ENCODE measurements at places on chromosomes 1 and 21. TPM values are rescaled to one million over a fixed set of nuclear protein-coding genes. Genes with fewer than 3 reads are reported as not detected.

GRCh38 chr1:169484683-169485430 is 887 bp downstream of the SLC19A2 start:
- peak; percentile 31 for DNase-seq

Gene PIK3R3
- 51.4 TPM for total RNA-seq

Gene RBP7
- total RNA-seq, result 46.4 TPM

DNA sequence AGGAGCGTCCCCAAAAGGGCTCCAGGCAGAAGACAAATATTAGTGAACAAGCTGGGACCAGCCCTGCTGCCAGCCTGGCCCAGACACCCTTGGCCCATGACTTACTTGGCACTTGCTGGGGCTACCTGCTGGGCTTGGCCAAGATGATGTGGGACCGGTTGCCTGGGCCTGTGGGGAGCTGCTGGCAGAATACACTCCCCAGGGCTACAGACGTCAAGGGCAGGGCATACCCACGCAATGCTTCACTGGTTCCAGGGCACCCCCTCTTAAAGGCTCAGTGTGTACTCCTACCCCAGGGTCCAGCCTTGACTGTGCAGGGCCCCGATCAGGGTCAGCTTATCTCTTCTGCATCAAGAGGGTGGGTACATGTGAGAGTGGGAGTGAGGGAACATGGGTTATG is 106.5 kb upstream of the SLC2A1 start:
- no peak for DNase-seq

- DNase-seq, result no peak
Measured at GRCh38 chr21:26795866-26796329, 49.3 kb downstream of the ADAMTS1 start.

DNA sequence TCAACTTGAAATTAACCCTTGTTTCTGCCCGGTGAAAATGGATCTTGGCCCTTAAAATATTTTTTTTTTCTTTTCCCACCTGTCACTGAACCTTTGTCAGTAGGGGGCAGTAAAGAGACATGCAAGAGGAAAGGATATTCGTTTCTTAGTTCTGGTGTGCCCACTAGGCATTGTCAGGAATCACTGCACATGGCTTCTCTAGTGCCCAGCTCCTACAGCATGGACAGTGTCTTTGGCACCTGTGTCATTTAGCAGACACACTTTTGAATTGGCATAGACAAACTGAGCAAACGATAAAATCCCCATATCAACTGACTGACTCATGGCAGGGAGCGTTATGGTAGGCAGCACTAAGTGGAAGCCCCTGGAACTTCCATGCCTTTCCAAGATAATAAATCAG is 1048.1 kb downstream of the BRINP3 start:
- no peak for DNase-seq

- no peak for DNase-seq
Measured at GRCh38 chr1:25993197-25993951, 4.5 kb downstream of the PAFAH2 start.

- DNase-seq, result no peak
Measured at GRCh38 chr1:91075233-91076135, 53.6 kb upstream of the ZNF644 start.

DNA sequence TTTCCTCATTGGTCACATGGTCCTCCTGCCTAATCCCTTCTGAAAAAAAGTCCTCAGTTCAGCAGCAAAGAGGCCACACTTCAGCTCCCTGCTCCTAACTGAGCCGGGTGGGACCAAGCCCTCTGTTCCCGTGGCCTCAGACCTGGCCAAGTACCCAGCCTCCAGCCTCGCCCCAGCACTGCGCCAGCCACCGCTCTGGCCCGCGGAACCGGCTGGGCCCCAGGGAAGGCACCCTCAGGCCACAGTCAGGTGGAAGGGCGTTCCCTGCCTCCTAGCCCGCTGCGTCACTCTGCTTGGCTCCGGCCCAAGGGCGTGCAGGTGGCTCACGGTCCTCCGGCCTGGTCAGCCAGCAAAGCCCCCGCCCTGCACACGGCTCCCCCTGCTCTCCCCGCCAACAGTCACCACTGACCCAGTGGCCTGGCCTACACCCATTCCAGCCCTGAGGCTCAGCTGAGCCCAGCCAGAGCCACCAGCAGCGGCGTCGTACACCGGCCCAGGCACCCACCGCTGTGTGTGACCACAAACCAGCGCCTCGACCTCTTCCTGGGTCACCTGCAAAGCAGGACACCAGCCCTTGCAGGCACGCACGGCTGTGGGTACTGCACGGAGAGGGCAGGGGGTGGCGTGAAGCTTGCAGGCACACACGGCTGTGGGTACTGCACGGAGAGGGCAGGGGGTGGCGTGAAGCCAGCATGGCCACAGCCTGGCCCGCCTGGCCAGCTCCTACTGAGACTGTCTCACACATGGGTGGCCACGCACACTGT is 19.4 kb downstream of the NADK start:
- peak; percentile 51 for DNase-seq

DNA sequence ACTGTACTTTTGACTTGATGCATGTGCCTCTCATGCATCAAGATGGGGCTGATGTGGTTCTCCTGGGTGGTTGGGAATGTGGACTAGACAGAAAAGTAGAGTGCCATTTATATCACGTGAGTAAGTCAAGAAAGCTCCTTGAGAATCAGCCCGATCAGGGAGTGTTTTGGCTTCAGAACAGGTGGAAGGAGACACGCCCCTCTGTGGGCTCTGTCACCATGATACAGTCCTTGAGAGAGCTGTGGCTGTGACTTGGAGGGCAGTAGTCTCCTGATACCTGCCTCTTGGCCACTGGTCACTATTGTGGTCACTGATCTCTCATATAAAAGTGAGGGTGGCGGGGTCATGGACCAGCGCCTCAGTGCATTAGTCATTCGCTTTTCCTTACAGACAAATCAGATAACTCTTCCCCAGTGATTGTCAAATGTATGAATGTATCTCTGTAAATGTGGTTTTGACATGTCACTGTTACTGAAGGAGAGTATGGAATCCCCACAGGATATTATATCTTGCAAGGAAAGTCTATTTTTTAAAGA is 8.9 kb upstream of the C4BPB start:
- DNase-seq, result no peak

GRCh38 chr1:207034208-207034607 is 1.7 kb upstream of the C1orf116 start:
- DNase-seq, result no peak

GRCh38 chr21:36613059-36613458 is 85.9 kb upstream of the SIM2 start:
- DNase-seq, result no peak

DNA sequence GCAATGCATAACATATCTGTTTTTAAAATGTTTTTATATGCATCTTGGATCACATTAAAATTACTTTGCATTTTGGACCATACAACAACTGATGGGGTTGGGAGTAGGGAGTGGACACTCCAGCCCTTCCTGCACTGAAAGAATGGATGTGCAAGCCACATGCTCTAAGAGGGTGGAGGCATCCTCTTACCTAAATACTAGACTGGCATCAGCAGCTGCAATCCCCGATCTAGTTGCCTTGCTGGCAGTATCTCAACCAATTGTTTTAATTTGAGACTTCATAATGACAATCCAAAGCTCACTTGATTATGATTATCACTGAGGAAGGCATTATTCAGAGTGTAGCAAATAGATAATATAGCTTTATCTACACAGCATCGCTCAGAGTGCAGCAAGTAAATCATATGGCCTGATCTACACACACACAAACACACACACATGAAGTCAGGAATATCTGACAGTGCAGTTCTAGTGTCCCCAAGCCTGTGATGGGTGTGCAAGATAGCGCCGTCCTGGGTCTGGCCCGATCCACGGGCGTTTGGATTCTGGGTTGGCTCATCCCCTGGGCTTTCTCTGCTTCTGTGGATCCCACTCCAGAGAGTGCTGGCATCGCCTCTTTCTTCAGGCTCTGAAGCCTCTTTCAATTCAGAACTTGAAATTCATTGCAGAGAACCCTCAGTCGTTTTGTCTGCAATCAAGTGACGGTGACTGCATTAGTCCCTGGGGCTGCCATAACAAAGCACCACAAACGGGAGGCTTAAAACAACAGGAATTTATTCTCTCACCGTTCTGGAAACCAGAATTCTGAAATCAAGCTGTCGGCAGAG is 181.3 kb downstream of the ETS2 start:
- DNase-seq, result no peak

DNA sequence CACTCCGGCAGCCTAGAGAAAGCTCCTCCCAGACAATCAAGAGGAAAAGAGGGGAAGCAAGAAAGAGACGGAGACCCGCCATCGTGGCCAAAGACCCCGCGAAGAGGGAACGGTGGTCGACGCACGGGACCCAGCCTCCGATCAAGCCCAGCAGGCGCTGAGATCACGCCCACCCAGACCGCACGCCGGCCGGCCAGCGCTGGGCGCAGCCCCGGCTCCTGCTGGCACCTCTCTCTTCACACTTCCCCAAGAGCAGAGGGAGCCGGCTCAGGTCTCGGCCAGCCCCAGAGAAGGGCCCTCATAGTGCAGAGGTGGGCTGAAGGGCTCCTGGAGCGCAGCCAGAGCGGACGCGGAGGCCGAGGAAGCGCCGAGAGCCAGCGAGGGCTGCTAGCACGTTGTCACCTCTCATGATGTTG is 918.4 kb upstream of the ADAMTS5 start:
- DNase-seq, result no peak

DNA sequence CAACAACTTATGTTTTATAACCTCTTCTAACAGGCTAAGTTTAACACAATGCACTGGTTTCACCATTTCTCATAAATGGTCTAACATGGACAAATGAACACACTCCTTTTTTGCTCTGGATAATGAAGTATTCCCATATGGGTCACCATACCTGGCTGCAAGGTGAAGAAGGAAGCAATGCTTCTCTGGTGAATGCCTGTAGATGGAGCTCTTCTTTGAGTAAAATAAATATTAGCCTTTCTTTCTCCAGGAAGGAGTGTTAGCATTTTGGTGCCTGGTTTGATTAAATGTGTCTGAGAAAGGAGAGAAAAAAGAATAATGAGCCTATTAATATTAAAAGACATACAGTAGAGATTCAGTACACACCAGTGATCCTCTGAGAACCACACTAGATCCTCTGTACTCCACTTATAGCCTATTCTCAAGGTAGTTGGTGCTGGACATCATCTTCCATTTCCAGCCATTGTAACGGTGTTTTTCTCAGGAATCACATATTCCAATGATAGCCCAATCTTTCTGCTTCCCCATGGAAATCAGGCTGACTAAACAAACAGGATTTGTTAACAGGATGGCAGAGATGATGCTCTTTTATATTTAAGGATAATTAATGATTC is 17.6 kb downstream of the MTFR1L start:
- DNase-seq, result no peak

- no peak for DNase-seq
Measured at GRCh38 chr1:199007423-199007822, 368.6 kb downstream of the PTPRC start.

Gene KRTAP13-2
- total RNA-seq, result not detected

DNA sequence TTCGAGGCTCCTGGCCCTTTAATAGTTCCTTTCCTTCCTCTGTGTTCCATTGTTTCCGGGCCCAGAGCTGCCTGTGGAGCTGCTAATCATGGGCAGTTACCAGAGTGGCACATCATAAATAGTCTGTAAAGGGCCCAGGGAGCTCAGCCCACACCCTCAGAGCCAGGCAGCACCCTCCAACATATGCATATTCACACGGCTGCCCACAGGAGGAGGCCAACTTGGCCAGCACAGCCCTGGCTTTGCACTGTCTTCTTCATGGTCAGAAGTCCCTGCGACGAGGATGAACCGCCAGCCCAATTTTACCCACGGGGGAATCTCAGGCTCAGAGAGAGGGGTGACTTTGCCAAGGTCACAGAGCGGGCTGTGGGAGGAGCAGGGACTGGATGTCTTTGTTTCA is 172.5 kb downstream of the TRABD2B start:
- DNase-seq, result no peak

- no peak for DNase-seq
Measured at GRCh38 chr1:47514229-47514628, 76.4 kb downstream of the FOXD2 start.

- peak; percentile 88 for DNase-seq
Measured at GRCh38 chr21:45318556-45319404, 31.1 kb upstream of the POFUT2 start.

DNA sequence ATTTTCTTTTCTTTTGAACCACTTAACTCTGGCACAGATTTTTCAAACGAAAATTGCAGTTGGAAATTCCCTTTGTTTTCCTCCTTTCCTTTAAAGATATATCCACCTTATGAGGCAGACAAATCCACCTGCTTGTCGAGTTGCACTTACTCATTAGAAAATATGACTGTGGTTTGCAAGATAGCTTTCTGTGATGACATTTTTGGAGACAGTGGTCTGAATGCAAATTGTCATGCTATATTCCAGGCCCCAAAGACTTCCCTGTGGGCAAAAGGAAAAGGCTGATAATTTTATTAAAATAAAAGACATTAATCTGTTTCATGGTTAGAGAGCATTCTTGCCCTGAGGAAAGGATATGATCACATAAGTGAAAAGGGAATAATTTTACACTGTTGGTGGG is 120.6 kb downstream of the TNFSF18 start:
- DNase-seq, result no peak

Gene TEX38
- total RNA-seq, result not detected

DNA sequence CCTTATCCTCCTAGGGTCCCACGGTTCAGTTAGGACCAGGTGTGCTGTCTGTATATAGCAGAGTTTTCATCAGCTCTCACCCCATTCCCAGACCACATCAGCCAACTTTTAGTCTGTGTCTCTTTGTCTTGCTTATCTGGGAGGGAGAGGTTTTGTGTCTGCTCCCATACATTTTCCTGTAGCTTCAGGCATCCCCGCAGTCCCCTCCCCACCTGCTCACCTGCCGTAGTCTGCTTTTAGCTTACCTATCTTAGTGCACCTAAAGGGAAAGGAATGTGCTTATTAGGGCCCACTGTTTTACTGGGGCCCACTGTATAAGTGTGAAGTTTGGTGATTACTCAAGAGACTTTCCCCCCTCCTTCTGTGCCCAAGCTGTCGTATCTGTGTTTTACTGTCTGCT is 225.1 kb downstream of the PLA2G4A start:
- DNase-seq, result no peak

Gene PLXNA2
- total RNA-seq, result 17.8 TPM

Gene HTR1D
- total RNA-seq, result not detected

DNA sequence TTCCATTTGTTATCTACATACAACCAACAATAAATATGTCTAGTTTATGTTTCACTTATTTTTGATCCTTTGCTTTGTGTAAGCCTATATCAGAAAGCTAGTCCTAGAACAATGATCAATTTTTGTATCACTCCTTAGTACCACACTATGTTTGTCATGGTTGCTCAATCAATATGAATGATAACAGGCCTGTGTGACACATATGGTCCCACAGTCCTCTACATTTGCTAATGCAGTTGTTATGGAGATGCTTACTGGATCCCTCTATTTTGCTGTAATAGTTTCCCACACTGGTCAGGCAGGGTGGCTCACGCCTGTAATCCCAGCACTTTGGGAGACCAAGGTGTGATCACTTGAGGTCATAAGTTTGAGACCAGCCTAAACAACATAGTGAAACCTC is 59.1 kb downstream of the ERO1B start:
- no peak for DNase-seq

Gene PDC
- not detected for total RNA-seq

DNA sequence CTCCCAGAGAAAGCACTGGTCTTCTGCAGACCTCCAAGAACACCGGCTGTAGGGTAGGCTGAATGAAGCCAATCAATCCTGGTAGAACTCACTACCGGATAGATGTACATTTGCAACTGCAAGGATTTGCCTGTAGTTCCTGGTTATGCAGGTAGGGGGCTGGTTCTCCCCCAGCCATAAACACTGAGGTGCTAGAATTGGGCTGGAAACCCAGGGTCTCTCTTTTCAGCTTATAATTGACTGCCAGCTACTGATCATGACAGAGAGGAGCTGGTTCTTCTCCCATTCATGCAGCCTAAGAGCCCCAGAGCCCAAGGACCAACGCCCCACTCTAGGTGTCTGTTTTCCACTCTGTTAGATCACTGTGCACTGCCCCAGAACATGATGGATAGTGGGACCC is 21.5 kb upstream of the MTARC2 start:
- no peak for DNase-seq
